Stimulated activated CD4-positive, alpha-beta T cell treated with anti-CD3 and anti-CD28 coated beads, Interleukin-1b, Interleukin-23, amount 100 ng/mL, for 4 hours (primary cell): ENCODE measurements at places on chromosomes 12 and 14.

- no peak for DNase-seq
Measured at GRCh38 chr12:131896811-131897270, 2.4 kb downstream of the ULK1 start.

DNA sequence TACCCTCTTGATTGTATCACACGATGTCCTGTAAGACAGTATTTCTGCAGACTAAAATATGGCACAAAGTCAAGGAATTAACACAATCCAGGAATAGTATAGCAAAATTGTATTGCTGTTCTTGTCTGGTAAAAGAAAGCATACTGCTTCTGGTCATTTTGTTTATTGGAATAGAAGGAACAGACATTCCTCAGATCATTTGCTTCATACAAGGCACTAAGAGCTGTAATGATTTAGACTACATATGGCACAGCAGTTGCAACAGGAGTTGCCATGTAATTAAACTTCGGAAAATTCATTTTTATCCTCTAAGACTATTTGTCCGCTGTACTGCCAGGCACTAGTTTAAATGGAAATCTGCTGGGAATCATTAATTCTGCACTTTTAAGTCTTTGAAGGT is 7.6 kb upstream of the KERA start:
- no peak for DNase-seq

DNA sequence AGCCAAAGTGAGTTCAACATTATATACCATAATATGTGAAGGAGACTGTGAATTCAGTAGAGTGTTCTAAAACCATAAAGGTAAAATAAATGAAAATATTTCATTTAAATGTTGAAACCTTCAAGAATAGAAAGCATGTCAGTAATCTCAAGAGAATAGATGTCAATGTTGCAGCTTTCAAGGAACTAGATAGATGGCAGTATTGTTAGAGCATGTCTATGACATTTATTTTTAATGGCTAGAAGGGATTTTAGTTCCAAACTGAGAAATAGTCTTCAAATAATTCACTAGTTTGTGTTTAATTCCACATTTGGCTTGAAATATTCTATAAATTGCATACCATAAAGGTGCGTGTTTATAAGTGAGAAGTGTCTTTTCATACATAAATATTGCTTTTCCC is 326.5 kb downstream of the FLRT2 start:
- no peak for DNase-seq

- DNase-seq = no peak
Measured at GRCh38 chr12:117853600-117853999, 115.2 kb downstream of the KSR2 start.

DNA sequence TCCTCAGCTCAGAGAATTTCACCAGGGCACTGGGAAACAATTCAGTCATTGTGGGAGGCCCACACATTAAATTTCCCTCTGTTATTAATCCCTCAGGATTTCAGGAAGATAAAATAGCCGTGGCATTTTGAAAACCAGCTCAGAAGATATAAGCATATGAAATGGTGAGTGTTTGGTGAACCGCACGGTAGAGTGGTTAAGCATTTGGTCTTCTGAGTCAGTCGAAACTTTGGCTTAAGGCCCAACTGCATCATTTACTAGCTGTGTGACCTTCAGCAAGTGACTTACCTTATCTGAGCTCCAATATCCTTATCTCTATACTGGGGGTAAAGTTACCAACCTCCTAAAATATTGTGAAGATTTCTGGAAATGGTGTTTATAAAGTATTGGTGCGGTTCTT is 5.2 kb upstream of the VRK1 start:
- DNase-seq = no peak

GRCh38 chr12:11839091-11839641 is 189.7 kb downstream of the ETV6 start:
- no peak for DNase-seq

GRCh38 chr12:123813349-123813748 is 51.2 kb downstream of the DNAH10 start:
- no peak for DNase-seq

GRCh38 chr12:55818140-55818728 is 393 bp downstream of the ORMDL2 start:
- DNase-seq = no peak

DNA sequence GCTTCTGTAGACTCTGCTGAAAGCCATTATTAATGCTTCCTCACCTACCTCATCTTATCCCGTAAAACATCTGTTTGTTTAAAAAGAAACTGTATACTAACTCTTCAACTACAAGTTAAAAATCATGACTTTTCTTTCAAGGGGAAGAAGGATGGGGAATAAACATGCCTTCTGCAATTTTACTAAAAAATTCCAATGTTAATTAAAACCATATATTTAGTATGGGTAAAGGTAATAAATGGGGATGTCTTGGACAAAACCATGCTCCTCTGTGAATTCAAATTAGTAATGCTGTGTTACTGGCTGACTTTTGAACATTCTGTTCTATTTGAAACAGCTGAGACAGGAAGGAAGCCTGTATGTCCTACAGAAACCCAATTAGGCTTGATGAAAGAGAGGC is 311.1 kb upstream of the DIO2 start:
- no peak for DNase-seq
